ENCODE measurements at places on chromosomes 2 and 18.
A peak's percentile ranks its signal among the peaks of the same experiment; 100 is the strongest.

DNA sequence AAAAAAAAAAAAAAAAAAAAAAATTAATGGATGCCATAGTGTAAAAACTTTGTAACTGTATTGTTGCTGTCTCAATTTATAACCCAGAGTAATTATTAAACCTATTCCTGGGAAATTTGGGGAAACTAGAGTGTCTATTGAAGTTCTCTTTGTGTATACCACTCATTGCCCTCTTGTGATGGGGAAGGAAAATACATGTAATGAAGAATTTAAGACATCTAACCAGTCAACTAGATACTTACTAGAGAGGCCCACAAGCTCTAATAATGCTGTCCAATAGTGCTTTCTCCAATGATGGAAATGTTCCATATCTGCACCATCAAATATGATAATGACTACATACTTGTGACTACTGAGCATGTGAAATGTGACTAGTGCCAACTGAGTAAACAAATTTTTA, 168.5 kb upstream of the SLC39A10 start:
- no peak for DNase-seq

DNA sequence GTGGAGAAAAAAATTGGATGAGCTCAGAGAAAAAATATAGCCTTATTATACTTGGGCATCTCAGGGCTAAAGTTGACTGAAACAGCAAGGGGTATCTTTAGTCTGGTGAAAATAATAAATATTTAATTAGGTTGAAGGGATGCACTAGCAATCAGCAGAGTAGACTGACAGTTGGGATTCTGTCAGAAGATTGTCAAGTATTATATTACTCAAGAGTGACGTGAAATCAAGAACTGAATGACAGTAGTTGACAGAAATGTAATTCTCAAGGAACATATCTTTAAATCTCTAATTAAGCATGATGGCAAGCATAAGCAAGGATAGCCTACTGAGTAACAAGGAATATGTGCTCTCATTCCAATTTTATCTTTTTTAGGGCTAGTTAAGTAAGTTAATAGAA, 1301.1 kb downstream of the DSC3 start:
- DNase-seq, result no peak

- peak; percentile 11 for DNase-seq
These were observed 51.5 kb downstream of the KLHL29 start for GRCh38 chr2:23436346-23437098.

- DNase-seq, result no peak
These were observed 41.2 kb upstream of the KLF11 start for GRCh38 chr2:10002109-10002508.

GRCh38 chr18:62105376-62105775, 81.5 kb downstream of the PIGN start:
- DNase-seq, result no peak

- DNase-seq, result no peak
These were observed 336.7 kb downstream of the OSR1 start for GRCh38 chr2:19021721-19022120.

GRCh38 chr2:20565623-20566236, 85.2 kb downstream of the HS1BP3 start:
- DNase-seq, result no peak

GRCh38 chr18:77457681-77458080, 208.0 kb downstream of the GALR1 start:
- no peak for DNase-seq

- DNase-seq, result no peak
These were observed 87.9 kb downstream of the PXDN start for GRCh38 chr2:1656326-1656960.

- DNase-seq, result no peak
These were observed 266.5 kb upstream of the SALL3 start for GRCh38 chr18:78713069-78713468.

- DNase-seq, result no peak
These were observed 352.7 kb upstream of the CDH2 start for GRCh38 chr18:28529644-28530043.

GRCh38 chr18:78720456-78721237, 259.0 kb upstream of the SALL3 start:
- DNase-seq, result no peak

DNA sequence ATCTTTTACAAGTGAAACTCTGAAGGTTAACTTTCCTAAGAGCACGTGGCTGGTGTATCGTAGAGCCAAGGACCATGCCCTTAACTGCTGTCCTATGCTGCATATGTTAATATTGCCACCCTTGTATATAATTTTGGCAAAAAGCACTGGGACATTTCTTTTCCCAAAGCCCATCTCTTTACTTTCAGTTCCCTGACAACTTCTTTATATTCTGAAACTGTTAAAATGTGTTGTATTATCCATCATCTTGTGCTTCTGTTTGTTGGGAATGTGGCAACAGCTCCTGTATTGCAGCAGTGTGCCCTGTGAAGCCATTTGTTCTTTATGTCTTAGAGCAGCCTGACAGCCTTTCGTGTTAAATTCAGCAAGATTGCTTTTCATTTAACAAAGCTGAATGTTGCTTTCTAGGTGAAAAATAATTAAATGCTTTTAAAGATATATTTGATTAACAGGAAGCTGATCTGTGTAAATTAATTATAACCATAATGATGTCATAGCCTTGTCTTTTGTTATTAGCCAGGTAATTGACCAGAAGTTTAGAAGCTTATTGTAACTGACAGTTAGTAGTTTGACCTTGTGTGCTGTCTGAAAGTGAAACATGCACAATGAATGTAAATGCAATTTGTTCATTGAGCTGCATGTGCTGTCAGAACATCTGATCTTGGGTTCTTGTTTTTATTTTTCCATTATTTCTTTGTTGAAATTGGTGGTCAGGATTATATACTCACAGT, 9.7 kb downstream of the RHBDD1 start:
- no peak for DNase-seq

DNA sequence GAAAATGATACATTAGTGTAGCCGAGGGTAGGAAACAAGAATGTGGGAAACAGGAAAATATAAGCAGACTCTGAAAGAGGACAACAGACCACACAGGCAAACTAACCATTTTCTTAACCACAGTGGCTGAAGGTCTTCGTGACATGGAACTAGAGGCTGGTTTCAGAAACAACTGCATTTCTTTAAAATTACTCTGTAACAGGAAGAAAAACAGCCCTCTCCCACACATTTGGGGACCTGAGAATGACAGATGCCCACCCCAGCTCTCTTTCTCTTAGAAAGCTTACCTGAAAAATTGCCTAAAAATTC, 13.8 kb upstream of the SLC25A52 start:
- no peak for DNase-seq

DNA sequence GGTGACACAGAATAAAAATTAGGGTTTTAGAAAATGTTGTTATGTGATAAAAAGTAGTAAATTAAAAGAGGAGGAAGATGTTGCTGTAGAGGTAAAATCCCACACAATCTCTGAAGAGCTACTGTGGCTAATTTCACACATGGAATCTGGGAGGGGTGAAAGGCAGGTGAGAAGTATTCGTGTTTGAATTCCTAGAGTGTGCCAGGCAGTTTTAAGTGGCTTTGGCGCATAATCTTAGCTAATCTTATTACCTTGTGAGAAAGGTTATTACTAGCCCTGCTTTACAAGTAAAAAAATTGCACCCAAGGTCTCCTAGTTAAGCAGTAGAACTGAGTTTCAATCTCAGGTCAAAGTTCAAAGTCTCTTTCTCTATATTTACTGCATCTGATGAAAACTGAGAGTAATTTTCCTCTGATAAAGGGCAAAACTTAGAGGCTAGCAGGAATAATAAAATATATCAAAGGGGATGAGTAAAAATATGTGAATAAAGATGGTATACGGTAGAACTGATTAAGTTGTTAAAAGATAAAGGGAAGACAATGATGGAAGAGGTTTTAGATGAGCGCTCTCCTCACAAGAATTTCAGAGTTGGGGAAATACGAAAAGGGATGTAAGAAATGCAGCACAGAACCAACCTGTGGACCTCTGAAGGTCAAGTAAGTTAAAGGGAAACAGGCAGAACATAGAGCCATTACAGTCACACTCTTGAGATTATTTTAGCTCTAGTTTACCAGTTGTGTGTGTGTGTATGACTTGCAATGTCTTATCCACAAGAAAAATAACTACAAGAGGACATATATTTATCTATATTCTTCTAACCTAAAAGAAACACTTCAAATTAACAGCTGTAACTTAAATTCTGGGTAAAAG, 34.8 kb downstream of the GAREM1 start:
- no peak for DNase-seq

- DNase-seq, result no peak
These were observed 56.4 kb downstream of the ADCY3 start for GRCh38 chr2:24863641-24864040.

DNA sequence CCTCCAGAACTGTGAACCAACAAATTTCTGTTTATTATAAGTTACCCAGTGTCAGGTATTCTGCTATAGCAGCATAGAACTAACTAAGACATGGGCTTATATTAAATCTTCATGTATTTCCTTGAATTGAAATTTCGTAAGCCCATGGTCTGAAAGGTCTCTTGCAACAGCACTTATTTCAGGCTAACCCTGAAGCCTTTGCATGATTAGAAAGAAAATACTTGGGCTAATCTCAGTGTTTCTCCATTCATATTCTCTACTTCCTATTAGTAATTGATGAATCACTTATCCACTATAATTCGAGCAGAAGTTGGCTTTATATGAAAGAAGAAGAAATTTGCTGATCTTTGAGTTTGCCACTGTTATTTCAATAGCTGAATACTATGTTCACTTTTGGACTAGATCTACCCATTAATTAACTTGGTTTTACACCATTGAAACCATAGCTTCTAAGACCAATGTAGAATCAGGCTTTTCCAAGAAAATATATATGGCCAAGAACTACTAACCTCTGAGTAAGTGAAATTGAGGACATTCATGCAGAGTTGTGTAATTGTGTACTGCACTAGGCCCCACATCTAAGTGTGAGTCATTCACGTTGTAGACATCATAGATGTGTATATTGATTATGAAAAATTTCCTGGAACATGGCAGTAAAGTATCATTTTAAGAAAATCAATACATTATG, 731.6 kb downstream of the SOCS6 start:
- DNase-seq, result no peak

DNA sequence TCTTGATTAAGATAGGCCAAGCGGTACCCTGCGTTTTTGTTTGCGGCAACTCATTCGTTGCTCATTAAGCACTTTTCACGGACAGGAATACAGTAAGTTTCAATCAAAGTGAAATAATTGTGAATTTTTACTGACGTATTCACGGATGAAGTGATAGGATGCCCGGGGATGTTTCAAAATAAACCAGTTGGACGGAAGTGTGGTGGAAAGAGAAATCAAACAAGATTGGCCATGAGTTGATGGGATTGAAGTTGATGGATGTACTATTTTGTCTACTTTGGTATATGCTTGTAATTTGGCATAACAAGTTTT, 481 bp downstream of the TMEM177 start:
- no peak for DNase-seq

GRCh38 chr2:47270421-47270820, 115.3 kb upstream of the STPG4 start:
- DNase-seq, result no peak

GRCh38 chr2:119424284-119425118, 7.2 kb upstream of the TMEM37 start:
- DNase-seq, result no peak

DNA sequence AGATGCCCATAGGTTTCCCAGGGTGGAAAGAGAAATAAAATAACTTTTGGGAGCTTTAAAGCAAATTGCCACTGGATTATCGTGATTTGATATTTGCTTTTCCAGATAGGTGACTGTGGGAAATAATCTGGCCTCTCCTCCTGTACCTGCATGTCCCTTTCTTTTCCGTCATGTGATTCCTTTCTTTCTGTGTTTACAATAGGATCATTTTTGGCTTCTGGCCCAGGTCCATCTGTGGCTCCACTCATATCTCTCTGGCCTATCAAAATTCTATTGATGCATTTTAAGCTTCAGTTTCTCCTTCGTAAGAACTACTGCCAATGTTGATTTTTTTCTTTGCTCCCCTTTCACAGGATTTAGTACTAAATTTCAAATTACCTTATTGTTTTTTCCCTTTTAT, 153.6 kb downstream of the CCDC85A start:
- DNase-seq, result no peak

- DNase-seq, result no peak
These were observed 37.7 kb upstream of the FSIP2 start for GRCh38 chr2:185700883-185701282.

GRCh38 chr18:58367425-58368140, 261.3 kb downstream of the ALPK2 start:
- no peak for DNase-seq

GRCh38 chr2:59887366-59887765, 666.1 kb downstream of the BCL11A start:
- no peak for DNase-seq

GRCh38 chr18:21820811-21821143, 80.2 kb downstream of the MIB1 start:
- DNase-seq, result no peak

GRCh38 chr2:72325592-72326422, 178.1 kb upstream of the CYP26B1 start:
- DNase-seq, result no peak

- no peak for DNase-seq
These were observed 11.3 kb downstream of the SLC14A2 start for GRCh38 chr18:45626330-45627203.

DNA sequence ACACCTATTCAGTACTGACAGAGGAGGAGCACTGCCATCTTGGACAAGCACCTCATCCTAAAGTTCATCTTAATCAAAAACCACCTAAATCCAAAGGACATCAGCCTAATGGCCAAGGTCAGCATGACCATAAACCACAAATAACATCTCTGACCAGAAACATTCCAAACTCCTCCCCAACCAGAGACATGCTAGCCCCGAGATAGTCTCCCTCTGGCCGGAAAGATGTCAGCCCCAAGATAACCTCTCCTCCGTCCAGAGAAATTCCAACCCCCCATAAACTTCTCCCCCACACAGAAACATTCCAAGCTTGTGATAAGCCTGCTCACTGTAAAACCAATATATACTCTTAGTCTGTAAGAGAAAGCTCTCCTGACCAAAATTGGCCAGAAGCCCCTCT, 260.6 kb downstream of the CLIP4 start:
- DNase-seq, result no peak

- DNase-seq, result no peak
These were observed 1082.5 kb upstream of the GYPC start for GRCh38 chr2:125573432-125573831.

DNA sequence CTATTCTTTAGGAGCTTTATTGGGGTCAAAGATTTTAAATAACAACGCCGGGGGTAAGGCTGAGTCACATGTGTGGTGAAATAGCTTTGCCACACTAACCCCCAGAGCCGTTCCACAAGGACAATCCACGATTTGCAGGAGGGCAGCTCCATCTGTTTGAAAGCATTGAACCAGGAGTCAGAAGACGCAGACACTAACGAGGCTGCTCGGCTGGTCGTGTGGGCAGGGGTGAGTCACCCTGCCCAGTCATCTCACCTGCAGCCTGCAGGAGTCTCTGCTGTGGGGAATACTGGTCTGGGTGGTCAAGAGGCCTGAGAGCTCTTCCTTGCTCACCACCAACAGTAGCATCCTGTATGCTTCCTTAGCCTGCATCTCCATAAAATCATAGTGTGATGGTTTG, 149.2 kb upstream of the NCK2 start:
- no peak for DNase-seq

DNA sequence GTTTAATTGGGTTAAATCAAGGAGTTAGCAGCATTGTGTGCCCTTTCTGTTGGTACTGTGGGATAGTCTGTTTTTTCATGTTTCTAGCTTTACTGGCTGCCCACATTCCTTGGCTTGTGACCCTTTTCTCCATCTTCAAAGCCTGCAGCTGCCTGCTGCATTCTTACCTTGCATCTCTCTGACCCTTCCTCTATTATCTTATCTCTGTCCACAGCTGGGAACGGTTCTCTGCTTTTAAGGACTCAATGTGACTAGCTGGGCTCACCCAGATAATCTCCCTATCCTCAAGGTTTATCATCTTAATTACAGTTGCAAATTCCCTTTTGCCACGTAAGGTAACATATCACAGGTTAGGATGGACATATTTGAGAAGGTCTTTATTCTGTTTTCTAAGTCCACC, 199.7 kb downstream of the KCNS3 start:
- no peak for DNase-seq
